ENCODE measurements at places on chromosomes 7 and 10.

DNA sequence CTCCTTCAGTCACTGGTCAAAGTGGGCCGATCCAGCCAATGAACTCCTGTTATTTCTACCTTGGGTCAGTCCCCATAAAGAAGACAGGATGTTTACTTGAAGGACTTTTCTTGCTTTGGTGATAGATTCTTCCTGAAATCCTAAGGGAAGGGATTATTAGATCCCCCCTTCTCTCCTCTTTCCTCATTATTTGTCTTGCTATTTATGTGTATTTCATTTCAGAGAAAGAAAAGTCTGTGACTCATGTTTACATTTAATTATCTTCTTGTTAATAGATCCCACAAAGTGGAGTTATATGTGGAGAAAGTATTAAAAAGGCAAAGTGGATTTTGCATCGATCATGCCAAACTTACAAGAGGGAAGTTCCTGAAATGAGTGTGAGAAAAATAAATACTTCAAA lies 341.5 kb downstream of the PHTF2 start:
- no peak for DNase-seq

GRCh38 chr10:13614530-13615332 lies 28.0 kb downstream of the PRPF18 start:
- DNase-seq = no peak

DNA sequence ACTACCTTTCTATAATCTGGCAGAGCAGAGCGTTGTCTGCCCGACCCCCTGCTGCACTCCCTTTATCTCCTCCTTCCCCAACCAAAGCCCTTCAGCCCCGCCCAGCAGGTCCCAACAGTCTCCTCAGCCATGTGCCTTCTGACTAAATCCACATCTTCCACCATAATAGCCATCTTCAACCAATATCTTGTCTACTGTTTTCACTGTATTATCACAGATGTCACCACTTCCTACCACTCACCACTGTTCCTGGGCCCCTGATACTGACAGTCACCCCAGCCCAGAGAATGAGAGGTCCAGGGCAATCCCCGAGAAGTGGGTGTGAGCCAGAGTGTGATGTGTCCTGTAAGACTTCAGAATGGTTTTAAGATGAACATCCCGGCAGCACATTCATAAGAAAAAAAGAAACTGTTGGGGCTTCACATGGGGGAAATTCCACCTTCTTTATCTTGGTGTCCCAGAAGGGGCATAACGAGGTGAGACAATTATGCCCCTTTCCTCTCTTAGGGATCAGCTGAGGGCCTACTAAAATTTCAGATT lies 25.3 kb downstream of the CCDC6 start:
- peak; percentile 86 for DNase-seq

DNA sequence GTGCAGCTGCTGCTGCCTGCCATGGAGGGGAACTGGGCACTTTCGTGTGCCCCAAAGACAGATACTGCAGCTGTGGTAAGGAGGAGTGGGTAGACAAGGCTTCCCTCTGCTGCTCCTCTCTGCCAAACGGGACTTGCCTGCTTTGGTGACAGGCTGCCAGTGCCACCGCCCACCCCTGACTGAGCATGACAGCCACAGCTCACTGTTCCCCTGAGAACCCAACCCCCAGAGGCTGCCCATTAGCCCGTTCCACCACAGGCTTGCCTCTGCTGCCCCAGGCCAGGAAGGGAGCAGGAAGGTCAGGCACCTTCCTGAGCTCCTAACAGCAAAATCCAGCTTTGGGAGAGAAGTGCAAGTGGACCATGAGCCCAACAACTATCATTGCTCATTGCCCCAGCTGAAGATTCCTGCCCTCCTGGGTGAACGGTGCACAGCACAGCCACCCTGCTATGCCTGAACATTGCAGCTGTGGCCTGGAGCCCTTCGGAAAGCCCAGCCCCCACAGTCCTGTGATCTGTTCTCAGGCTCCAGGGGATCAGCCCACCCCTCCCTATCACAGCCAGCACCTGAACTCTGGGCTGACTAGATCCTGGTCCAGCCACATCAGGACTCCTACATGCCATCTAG lies 58.7 kb upstream of the ANTXRL start:
- no peak for DNase-seq

GRCh38 chr10:74104480-74104879 lies 46.1 kb downstream of the AP3M1 start:
- no peak for DNase-seq

- no peak for DNase-seq
Measured at GRCh38 chr7:140982508-140982907, 32.2 kb downstream of the MRPS33 start.

- DNase-seq = peak; percentile 68
Measured at GRCh38 chr10:35336921-35337823, 863 bp downstream of the CCNY start.

DNA sequence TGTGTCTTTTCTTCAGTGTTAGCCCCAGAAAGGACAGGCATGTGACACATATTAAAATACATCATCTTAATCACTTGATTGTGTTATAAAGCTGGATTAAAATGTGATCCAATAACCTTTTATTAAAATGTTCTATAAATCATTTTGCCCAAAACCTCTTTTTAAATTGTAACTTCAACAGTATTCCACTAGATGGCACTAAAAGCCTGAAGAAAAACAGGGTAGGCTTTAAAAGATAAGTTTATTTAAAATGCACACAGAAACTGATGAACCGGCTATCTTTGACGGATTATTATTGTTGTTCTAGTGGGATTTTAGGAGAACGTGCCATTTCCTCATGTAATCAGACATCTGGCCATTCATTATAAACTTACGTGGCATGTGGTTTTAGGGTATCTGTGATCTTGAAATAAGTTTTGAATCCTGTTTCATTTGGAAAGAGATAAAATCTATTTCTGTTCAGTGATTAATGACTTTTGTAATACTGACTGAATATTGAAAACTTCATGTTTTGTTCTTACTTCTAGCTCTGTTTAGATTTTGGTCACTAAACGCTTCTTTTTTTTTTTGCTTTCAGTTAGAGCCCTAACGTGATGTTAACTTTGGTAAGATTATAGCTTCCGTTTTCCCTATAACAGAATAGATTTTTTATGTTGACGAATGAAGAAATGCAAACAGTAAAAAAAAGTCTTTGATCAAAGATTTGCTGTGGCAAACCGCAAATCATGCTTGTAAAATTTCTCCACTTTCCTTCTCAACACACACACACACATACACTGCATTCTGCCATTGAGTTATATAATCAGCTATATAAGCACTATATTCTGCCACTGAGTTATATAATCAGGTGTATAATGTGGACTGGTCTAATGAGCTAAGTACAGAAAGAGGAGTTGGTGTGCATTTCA lies 13.6 kb downstream of the VPS50 start:
- no peak for DNase-seq

GRCh38 chr10:49008505-49009198 lies 69.0 kb upstream of the LRRC18 start:
- DNase-seq = no peak

DNA sequence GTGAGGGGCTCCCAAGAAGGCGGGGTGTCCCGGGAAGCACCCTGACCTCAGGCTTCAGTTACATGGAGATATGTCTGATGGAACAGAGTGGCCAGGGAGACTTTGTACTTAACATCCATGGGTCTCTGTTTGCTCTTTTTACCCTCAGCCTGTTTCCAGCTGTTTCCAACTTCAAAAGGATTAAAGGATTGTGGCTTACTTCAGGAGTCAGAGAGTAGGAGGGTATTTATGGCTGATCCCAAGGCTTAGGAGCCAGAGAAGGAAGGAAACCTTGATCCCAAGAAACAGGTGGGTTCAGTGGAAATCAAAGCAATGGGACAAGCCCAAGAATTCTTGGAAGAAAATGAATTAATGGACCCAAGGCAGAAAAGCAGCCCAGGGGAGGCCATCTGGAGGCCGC lies 37.7 kb upstream of the ZNF438 start:
- DNase-seq = no peak

DNA sequence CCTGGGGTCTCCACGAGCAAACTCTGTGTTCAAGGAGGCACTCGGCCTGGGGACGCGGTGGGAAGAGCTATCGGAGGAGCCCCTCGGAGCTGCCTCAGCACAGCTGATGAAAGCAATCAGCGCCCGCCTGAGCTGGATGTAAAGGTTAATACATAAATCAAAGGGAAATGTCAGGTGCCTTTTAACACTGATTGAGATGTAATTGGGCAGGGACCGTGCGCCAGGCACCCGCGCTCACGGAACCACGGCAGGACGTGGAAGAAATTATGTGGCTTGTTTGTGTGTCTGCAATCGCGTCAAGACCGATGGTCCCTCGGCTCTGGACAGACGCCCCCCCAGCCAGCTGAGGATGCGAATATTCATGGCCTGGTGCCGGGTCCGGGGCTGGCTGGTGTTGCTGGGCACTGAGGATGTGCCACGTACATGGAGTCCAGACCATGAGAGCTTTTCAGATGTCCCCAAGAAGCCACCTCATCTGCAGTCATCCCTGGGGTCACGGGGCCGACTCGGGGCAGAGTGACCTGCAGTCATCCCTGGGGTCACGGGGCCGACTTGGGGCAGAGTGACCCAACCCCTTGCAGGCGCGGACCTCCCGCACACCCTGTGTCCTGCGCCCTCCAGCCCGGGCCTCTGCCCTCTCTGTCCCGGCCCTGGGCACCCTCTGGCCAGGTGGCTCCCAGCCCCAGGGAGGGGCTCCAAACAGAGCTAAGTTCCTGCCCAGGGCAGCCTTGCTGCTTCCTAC lies 15.6 kb downstream of the FOXL3 start:
- DNase-seq = no peak

- no peak for DNase-seq
Measured at GRCh38 chr10:13759168-13759567, 172.4 kb downstream of the PRPF18 start.

DNA sequence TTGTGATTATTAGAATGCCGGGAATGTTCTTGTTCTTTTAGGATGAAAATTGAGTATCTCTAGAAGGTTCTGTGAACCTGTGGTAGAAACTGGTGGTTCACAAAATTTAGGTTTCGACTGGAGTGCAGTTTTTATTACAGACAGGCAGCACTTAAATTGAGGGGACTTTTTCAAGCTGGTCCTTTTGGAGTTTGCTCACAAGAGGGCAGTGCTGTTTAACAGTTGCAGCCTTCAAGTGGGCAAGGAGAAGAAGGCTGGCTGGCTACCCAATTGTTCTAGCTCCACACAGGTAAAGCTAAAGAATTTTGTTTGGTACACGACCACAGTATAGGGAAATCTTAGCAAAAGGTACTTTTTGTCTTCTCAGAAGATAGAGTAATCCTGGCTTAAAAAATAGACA lies 233.6 kb downstream of the SNX13 start:
- peak; percentile 48 for DNase-seq

GRCh38 chr7:111238886-111239285 lies 148.0 kb downstream of the LRRN3 start:
- DNase-seq = no peak

GRCh38 chr7:40918701-40919271 lies 784.0 kb downstream of the SUGCT start:
- DNase-seq = no peak

GRCh38 chr7:219581-220150 lies 27.3 kb downstream of the FAM20C start:
- no peak for DNase-seq

DNA sequence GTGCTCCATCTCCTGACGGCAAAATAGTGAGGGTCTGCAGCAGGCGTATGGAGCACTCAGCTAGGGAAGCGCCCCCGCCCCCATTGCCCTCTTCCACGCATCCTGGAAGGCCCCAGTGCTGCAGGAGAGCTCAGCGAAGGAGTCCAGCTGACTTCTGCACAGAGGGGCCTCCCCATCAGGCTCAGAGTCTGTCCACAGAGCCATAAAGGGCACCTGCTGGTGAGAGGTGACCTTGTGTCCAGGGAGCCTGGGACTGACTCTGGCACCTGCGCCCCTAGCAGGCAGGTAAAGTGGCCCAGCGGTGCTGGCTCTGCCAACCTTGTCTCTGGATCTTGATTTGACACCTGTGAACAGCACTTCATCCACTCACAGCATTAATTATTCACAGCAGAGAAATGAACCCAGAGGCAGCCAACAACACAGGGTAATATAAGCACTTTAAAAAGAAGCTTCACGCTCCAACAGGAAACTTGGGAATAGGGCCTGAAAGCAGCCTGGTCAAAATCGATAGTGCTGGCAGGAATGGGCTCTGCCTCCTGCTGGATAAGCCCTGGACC lies 59.6 kb downstream of the VOPP1 start:
- no peak for DNase-seq

DNA sequence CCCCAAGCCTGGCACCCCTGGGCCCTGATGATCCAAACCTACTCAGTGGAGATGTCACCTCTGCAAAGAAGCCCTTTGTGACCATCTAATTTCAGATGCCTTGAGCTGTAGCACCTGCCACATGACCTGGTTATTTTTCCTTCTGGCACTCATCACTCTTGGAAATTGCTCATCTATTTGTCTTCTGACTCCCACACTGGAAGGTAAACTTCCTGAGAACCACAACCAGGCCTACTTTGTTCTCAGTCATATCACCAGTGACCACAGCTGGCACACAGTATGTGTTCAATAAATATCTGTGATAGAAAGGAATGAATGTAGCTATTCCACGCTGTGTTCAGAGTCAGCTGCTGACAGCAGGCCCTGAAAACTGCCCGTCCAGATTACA lies 97.1 kb downstream of the SH3PXD2A start:
- no peak for DNase-seq

DNA sequence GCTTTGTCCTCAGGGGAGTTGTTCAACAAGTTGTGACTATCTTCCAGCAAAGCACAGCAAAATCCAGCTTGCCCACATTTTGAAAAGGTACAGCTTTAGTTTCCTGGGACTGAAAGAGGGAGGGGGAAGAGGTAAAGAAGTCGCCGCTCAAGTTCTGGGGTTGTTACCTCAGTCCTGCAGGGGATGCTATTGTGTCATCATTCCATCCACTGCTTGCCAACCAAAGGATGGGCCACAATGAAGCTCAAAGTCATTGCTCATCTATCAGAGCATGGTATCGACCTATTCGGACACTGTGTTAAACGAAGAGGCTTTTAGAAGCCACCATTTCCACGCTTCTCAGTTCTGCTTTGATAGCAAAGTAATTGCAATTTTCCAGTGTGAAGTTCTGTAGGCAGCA lies 34.3 kb downstream of the NPY start:
- DNase-seq = no peak

GRCh38 chr10:118986815-118987790 lies 42.4 kb upstream of the NANOS1 start:
- DNase-seq = no peak

DNA sequence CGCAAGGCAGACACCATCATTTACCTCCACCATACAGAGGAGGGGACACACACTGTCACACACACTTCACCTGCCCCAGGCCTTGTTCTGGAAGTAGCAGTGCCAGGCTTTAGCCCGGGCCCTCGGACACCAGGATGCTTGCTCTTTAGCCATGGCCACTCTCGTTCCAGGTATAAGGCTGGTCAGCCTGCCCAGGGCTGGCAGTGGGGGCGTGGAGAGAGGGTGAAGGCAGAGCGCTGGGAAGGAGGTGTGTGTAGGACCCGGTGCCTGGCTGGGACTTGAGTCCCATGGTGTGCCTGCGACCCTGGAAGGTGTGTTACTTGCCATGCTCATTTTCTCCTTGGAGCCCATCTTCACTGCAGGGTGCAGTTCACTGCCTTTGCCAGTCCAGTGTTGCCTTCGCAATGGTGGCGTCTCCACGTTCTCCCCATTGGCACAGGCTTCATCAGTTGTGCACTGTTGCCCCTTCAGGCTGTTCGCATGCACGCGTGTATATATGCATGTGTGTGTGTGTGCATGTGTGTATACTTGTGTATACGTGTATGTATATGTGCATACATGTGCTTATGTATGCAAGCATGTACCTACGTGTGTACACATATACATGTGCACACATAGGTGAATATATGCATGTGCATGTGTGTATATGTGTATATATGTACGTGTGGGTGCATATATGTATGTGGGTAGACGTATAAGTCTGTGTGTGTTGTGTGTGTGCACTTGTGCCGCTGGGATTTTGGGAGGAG lies 153.4 kb downstream of the CAMK1D start:
- no peak for DNase-seq
